Activated CD8-positive, alpha-beta memory T cell treated with anti-CD3 and anti-CD28 coated beads, Interleukin-2, amount 10 ng/mL, durations not matched to agents 7 days and 5 days (primary cell): ENCODE measurements at places on chromosomes 4 and X. TPM values are rescaled to one million over a fixed set of nuclear protein-coding genes. Genes with fewer than 3 reads are reported as not detected.

- DNase-seq = no peak
Observed at GRCh38 chr4:87051121-87051713, 116.4 kb downstream of the AFF1 start.

The CPZ gene
- total RNA-seq = not detected

- DNase-seq = no peak
Observed at GRCh38 chr4:169715826-169716225, 41.9 kb downstream of the HPF1 start.

DNA sequence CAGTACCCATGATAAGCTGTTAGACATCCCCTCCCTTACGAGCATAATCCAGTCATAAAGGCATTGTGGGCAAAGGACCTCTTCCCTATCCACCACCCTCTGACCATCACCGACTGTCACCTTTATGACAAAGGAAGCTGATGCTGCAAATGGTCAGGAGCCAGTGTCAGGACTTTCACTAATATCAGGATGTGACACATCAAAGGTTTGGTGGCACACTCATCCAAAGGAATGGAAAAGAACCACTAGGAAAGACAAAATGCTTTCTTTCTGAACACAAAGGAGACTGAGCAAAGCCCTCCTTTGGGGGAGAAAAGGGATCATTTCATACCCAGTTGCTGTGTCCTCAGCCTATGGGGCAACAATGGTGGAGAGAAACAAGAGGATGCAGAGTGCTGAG, 66.9 kb upstream of the PROM1 start:
- no peak for DNase-seq

DNA sequence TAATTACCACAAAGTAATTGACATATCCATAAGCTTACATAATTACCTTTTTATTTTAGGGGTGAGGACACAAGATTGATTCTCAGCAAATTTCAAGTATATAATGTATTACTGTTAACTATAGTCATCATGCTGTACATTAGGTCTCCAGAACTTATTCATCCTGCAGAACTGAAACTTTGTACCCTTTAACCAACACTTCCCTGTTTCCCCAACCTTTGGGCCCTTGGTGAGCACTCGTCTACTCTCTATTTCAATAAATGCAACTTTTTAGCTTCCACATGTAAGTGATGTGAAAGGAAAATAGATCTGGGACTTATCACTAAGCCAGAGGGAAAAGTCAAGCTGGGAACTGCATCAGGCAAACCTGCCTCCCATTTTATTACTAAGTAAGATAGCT, 33.6 kb upstream of the CCNG2 start:
- DNase-seq = no peak
